ENCODE measurements at places on chromosomes 5 and 9. TPM values are rescaled to one million over a fixed set of nuclear protein-coding genes. Genes with fewer than 3 reads are reported as not detected.

GRCh38 chr5:158709279-158709678 lies 390.4 kb downstream of the EBF1 start:
- DNase-seq = no peak

DNA sequence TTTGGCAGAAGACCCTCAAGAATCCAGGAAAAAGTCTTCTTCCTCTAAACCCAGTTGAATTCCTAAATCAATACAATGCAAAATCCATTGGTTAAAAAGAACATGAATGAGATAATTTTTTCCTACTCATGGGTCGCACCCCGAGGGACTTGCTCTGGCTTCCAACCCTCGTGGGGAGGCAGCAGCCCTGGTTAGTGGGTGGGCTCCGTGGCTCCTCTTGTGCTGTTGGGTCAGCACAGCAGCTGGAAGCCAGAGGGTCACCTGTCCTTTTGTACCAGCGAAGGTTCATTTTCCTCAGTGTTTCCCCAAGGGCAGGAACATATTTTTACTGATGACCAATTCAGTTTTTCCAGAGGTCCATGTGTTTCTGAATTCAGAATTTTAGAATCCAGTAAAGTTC lies 120.6 kb upstream of the S1PR3 start:
- no peak for DNase-seq

DNA sequence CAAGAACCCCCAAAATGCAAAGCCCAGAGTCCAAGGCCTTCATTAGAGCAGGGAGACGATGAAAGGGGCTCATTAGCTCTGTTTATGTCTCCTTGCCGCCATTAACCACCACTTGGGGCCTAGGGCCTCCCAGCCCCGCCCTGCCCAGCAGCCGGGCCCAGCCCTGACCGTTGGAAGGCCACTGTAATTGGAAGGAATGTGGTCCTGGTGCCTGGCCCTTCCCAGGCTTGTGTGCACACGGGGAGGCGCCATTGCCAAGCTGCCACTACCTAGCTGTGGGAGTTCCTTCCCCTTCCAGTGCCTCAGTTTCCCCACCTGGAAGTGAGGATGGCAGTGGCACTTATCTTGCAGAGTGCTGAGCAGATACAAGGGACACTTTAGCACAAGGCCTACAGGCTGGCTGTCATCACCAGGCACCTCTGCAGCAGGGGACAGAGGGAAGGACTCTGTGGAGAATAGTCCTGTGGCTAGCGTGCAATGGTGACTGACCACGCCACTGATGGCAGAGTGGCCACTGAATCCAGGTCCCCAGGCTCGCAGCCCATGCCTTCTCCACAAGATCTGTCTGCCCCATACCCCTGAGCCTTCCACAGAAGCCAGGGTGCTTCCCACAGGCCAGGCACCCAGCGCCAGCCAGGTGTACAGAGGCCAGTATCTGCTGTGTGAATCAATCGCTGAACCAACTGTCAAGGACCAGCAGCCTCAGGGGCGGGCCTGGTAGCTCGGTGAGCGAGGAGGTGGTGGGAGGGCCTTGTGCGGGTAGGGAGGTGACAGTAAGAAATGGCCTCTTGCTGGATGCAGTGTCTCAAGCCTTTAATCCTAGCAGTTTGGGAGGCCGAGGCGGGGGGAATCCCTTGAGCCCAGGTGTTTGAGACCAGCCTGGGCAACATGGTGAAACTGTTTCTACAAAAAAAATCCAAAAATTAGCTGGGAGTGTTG lies 20.8 kb downstream of the GBGT1 start:
- DNase-seq = no peak

DNA sequence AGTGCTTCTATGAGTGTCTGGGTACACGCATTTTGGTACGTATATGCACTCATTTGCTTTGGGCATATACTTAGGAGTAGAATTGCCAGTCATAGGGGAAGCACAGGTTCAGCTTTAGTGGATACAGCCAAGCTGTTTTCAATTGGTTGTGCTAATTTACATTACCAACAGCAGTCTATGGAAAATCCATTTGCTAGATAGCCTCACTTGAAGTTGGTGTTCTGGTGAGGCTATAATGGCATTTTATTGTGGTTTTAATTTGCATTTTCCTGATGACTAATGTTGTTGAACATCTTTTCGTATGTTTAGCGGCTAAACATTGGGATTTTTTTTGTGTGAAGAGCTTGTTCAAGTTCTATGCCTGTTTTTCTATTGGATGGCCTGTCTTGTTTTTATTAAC lies 76.8 kb upstream of the ANKH start:
- no peak for DNase-seq

DNA sequence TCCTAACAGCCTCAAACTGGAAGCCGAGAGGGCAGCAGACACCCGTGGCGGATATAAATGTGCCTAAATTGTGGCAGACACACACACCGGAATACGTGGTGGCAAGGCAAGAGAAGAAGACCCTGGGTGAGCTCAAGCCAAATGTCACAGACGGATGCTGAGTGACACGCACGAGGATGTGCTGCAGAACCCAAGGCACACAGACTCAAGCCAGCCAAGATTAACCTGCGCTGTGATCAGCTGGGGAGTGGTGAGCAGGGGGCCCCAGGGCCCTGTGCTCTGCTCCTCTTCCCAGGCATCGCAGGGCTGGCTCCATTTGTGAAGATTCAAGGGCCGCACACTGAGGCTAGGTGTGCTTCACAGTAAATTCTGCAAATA lies 16.4 kb downstream of the SEMA4D start:
- DNase-seq = no peak

- DNase-seq = no peak
These were observed at the start of gene AQP3 for GRCh38 chr9:33446946-33447798. AQP3 (minus strand) TSS chr9:33447593; CDS start chr9:33447530, 63 bp downstream.

- DNase-seq = no peak
These were observed 450.9 kb upstream of the ZNF608 start for GRCh38 chr5:125197321-125197720.

DNA sequence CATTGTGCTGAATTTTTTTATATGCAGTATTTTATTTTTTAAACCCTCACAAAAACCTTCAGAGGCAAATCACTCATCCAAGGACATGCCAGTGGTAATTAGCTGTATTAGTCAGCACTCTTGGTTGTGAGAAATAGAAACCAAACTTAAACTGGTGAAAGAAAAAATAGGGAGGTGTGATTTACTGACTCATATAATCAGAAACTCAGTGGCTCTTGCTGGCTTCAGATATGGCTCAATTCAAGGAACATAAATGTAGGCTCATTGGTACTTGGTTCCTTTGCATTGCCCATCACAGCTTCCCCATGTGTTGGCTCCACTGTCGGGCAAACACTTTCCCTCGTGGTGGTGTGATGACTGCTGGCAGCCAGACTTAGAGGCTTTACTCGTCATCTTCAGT lies 497.2 kb downstream of the MAT2B start:
- no peak for DNase-seq

DNA sequence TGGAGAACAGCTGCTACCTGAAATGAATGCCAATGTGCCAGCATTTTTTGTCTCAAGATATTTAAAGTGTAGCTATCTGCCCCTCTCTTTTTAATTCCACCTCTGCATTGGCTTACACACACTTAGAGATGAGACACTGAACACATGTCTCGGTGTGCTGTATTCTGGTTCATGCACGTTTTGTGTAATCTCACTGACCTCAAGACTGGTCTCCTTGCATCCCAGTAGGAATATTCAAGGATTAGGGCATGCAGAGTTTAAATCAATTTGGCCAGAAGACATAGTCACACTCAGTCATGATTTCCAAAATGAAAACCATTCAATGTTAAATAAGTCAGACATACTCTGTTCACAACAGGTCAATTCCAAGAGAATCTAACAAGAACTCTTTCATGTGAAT lies 561.8 kb upstream of the TUSC1 start:
- no peak for DNase-seq

DNA sequence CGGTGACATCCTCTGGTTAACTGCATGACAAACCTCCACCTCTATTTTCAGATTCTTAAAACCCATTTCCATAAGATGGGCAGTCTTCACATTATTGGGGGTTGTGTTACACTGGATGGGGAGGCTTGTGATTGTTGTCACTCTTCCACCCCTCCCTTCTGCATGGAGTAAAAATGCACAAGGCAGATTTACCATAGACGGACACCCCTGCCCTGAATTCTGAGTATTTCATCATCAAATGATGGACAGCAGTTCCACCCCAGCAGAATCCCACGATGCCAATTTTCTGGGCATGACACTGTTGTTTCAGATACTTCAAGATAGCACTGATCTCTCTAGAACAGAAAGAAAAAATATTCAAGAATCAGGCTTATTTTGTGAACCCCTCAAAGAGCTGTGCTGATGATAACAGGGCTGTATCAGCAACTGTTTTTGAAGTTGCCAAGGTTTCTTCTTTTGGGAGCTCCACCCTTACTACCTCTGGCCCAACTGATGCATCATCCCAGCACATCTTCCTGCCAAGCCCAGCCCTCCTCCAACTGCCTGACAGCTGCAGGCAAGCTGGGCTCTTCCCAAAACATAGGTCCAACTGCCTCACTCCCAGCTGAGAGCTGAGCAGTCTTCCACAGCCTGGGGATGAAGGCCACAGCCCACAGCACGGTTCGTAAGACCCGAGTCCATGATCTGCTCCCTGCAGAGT lies 21.4 kb downstream of the CMBL start:
- no peak for DNase-seq

GRCh38 chr9:133484671-133485437 lies 6.0 kb upstream of the SLC2A6 start:
- DNase-seq = no peak

DNA sequence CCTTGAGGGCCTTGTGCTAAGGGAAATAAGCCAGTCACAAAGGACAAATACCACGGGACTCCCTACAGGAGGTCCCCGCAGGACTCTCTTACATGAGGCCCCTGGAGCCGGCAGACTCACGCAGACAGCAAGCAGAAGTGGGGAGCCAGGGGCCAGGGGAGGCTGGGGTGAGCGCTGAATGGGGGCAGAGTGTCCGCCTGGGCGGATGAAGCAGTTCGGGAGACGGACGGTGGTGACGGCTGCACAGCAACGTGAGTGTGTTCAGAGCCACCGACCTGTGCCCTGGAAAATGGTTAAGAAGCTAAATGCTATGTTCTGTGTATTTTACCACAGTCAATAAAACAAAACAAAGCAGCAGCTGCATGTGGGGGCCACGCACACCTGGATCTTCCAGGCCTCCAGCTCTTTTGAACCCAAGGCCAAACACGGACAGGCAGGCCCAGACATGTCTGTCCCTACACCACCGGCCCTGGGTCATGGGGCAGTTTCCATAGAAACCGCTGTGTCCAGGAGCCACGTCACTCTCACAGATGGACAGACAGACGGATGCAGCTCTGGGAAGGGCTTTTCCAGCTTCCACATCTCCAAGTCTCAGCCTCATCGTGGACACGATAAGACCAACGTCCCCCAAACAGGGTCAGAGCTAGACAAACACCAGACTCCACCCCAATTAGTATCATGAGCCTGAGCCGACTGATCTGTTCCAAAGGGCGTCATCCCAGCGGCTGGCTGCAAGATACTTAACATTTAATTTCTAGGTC lies 103.9 kb downstream of the VAV2 start:
- DNase-seq = no peak

DNA sequence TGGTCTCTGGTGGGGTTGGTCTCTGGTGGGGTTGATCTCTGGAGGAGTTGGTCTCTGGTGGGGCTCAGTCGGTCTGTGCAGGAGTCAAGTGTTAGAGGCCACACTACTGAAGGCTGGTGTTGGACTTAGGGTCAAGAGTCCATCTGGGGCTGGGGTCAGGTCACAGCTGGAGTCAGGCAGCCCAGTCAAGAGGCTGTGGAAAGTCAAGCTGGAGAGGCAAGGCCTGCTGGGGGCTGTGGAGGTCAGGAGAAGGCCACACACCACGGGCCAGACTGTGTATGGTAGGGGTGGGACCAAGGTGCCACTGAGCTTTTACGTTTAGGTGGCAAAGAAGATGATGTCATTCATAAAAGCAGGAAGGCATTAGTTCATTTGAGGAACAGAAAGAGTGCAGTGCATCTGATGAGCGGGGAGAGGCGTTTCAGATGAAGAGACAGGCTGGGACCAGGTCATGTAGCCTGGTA lies 16.7 kb upstream of the CD74 start:
- no peak for DNase-seq

The BTNL3 gene
- not detected for total RNA-seq

The NUTM2F gene
- total RNA-seq = not detected

The LECT2 gene
- not detected for total RNA-seq

The PTGES gene
- 0.26 TPM for total RNA-seq

The SLC23A1 gene
- total RNA-seq = not detected

The AIF1L gene
- 2.4 TPM for total RNA-seq

The TTC39B gene
- total RNA-seq = 1.3 TPM

The NMUR2 gene
- not detected for total RNA-seq

The TRMT10B gene
- total RNA-seq = 1.0 TPM
